ENCODE measurements at places on chromosomes 13 and 19. TPM values are rescaled to one million over a fixed set of nuclear protein-coding genes. Genes with fewer than 3 reads are reported as not detected.

GGACT gene
- 6.3 TPM for polyA plus RNA-seq

CEACAM20 gene
- polyA plus RNA-seq: not detected

TGFBR3L gene
- 1.0 TPM for polyA plus RNA-seq

DPF1 gene
- polyA plus RNA-seq: 1.6 TPM

U2AF2 gene
- 160 TPM for polyA plus RNA-seq

A1BG gene
- polyA plus RNA-seq: 1.5 TPM

SLC6A16 gene
- polyA plus RNA-seq: 5.3 TPM

DCUN1D2 gene
- 22.2 TPM for polyA plus RNA-seq

CCDC70 gene
- not detected for polyA plus RNA-seq

RASGRP4 gene
- 0.79 TPM for polyA plus RNA-seq

ZNF729 gene
- polyA plus RNA-seq: 0.24 TPM

KLC3 gene
- 2.0 TPM for polyA plus RNA-seq

RNF17 gene
- polyA plus RNA-seq: 0.10 TPM

FCAR gene
- polyA plus RNA-seq: 0.25 TPM

CLEC4M gene
- 4.2 TPM for polyA plus RNA-seq

ERICH6B gene
- polyA plus RNA-seq: 0.96 TPM

CCNE1 gene
- polyA plus RNA-seq: 6.1 TPM

CDC42EP5 gene
- 44.1 TPM for polyA plus RNA-seq

ZNF709 gene
- 8.3 TPM for polyA plus RNA-seq

ATP4B gene
- polyA plus RNA-seq: 0.20 TPM

ACP7 gene
- polyA plus RNA-seq: 0.20 TPM

ZNF836 gene
- 26.3 TPM for polyA plus RNA-seq

NCAN gene
- 0.03 TPM for polyA plus RNA-seq

CCDC61 gene
- polyA plus RNA-seq: 13.8 TPM

AP1M2 gene
- 55.7 TPM for polyA plus RNA-seq

LILRA1 gene
- 0.43 TPM for polyA plus RNA-seq

GADD45B gene
- polyA plus RNA-seq: 11.3 TPM

OVOL3 gene
- polyA plus RNA-seq: not detected

GAS6 gene
- 18.9 TPM for polyA plus RNA-seq

CLEC4G gene
- polyA plus RNA-seq: not detected

FXYD7 gene
- polyA plus RNA-seq: 0.93 TPM

NLRP11 gene
- polyA plus RNA-seq: 0.14 TPM

FBXO27 gene
- 7.1 TPM for polyA plus RNA-seq

PSG7 gene
- not detected for polyA plus RNA-seq

EBPL gene
- polyA plus RNA-seq: 50.4 TPM

KIR3DL2 gene
- not detected for polyA plus RNA-seq

RAB20 gene
- 9.6 TPM for polyA plus RNA-seq

ASPDH gene
- polyA plus RNA-seq: 12.4 TPM

ZNF793 gene
- 24.7 TPM for polyA plus RNA-seq

PSG4 gene
- polyA plus RNA-seq: not detected

C19orf85 gene
- polyA plus RNA-seq: not detected

PCDH20 gene
- polyA plus RNA-seq: 7.5 TPM

IL12RB1 gene
- polyA plus RNA-seq: 0.16 TPM

CLPTM1 gene
- 113 TPM for polyA plus RNA-seq

KLK4 gene
- polyA plus RNA-seq: not detected

STOML3 gene
- not detected for polyA plus RNA-seq

HIF3A gene
- 38.7 TPM for polyA plus RNA-seq

RASAL3 gene
- polyA plus RNA-seq: 0.51 TPM

PROZ gene
- polyA plus RNA-seq: 2.4 TPM

OR10H5 gene
- 0.09 TPM for polyA plus RNA-seq

FAAP24 gene
- polyA plus RNA-seq: 2.6 TPM

LGALS14 gene
- polyA plus RNA-seq: not detected

KLF1 gene
- polyA plus RNA-seq: 0.32 TPM

F2RL3 gene
- polyA plus RNA-seq: 1.0 TPM

SMIM17 gene
- 1.3 TPM for polyA plus RNA-seq

ZNF296 gene
- polyA plus RNA-seq: 0.76 TPM

CD33 gene
- polyA plus RNA-seq: 2.4 TPM

NFIC gene
- 28.3 TPM for polyA plus RNA-seq
